Activated CD8-positive, alpha-beta T cell treated with anti-CD3 and anti-CD28 coated beads, Interleukin-2, amount 10 ng/mL, durations not matched to agents 7 days and 5 days (primary cell): ENCODE measurements at places on chromosomes 5 and 9. TPM values are rescaled to one million over a fixed set of nuclear protein-coding genes. Genes with fewer than 3 reads are reported as not detected.

Gene NEUROG1
- total RNA-seq: not detected

Gene GLRA1
- not detected for total RNA-seq

Gene SRD5A1
- total RNA-seq: 15.9 TPM

Gene CDK9
- 132 TPM for total RNA-seq

Gene NMRK1
- total RNA-seq: 26.9 TPM

Gene LIX1
- total RNA-seq: not detected

Gene CCDC192
- total RNA-seq: not detected

Gene DND1
- 3.1 TPM for total RNA-seq

Gene MACIR
- 6.7 TPM for total RNA-seq

Gene SPATA31C1
- not detected for total RNA-seq

Gene ST6GALNAC4
- 37.0 TPM for total RNA-seq

Gene NFIL3
- 39.5 TPM for total RNA-seq

Gene CAVIN4
- 0.11 TPM for total RNA-seq

Gene FANCG
- 136 TPM for total RNA-seq

Gene SV2C
- not detected for total RNA-seq

Gene PCBD2
- total RNA-seq: 11.3 TPM

Gene IL7R
- total RNA-seq: 48.4 TPM

Gene SPATA31D4
- not detected for total RNA-seq

Gene PFN3
- total RNA-seq: not detected

Gene PHF24
- not detected for total RNA-seq

Gene TMEM252
- not detected for total RNA-seq

Gene PCDHGA11
- 0.05 TPM for total RNA-seq

Gene CCDC171
- 1.9 TPM for total RNA-seq

Gene NME5
- not detected for total RNA-seq

Gene SLC6A3
- total RNA-seq: not detected

Gene NKD2
- total RNA-seq: 3.2 TPM

Gene ZNF300
- 0.45 TPM for total RNA-seq

Gene GPSM1
- total RNA-seq: 1.8 TPM

Gene ADAMTS13
- total RNA-seq: 2.5 TPM

Gene RPS23
- total RNA-seq: 1,914 TPM

Gene LCN2
- not detected for total RNA-seq

Gene HINT1
- total RNA-seq: 246 TPM

Gene BASP1
- total RNA-seq: not detected

Gene ORM2
- not detected for total RNA-seq

Gene FGD3
- 107 TPM for total RNA-seq

Gene SLC34A3
- total RNA-seq: not detected
